Activated naive CD4-positive, alpha-beta T cell treated with anti-CD3 and anti-CD28 coated beads, Interleukin-2, amount 50 U/mL, for 72 hours (primary cell): ENCODE measurements at places on chromosomes 3 and 15. TPM values are rescaled to one million over a fixed set of nuclear protein-coding genes. Genes with fewer than 3 reads are reported as not detected.

COMMD2 gene
- total RNA-seq = 25.0 TPM

GRCh38 chr3:128066114-128066513 lies 13.9 kb downstream of the SEC61A1 start:
- DNase-seq = no peak

DNA sequence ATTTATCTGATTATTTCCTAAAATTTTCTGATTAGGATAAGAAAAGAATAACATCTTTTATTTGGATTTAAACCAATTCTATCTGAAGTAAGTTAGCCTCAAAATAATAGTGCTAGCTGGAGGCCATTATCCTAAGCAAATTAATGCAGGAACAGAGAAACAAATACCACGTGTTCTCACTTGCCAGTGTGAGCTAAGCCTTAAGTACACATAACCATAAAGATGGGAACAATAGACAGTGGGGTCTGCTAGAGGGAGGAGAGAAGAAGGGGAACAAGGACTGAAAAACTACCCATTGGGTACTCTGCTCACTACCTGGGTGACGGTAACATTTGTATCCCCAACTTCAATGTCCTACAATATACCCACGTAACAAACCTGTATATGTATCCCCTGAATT lies 31.3 kb upstream of the LYSMD4 start:
- no peak for DNase-seq

KNSTRN gene
- total RNA-seq = 96.4 TPM

DNA sequence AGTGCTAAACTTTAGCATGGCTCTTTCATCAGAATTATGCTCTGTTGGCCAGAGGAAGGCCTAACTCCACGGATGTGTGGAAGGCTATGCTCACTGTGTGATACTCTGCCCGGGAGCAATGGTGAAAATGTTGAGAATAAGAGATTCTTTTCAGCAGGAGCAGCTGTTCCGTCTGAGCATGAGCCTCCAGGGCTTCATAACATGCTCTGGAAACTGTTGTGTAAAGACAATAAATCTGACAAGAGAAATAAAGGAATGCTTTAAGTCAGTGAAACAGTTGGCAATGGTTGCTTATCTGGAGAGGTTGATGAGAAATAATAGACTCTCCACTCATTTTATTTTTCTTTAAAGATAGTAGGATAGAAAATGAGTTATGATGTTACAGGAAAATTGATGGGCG lies 269.8 kb downstream of the DIPK2A start:
- DNase-seq = no peak

- no peak for DNase-seq
Measured at GRCh38 chr3:110593749-110594148, 477.9 kb upstream of the NECTIN3 start.

DNA sequence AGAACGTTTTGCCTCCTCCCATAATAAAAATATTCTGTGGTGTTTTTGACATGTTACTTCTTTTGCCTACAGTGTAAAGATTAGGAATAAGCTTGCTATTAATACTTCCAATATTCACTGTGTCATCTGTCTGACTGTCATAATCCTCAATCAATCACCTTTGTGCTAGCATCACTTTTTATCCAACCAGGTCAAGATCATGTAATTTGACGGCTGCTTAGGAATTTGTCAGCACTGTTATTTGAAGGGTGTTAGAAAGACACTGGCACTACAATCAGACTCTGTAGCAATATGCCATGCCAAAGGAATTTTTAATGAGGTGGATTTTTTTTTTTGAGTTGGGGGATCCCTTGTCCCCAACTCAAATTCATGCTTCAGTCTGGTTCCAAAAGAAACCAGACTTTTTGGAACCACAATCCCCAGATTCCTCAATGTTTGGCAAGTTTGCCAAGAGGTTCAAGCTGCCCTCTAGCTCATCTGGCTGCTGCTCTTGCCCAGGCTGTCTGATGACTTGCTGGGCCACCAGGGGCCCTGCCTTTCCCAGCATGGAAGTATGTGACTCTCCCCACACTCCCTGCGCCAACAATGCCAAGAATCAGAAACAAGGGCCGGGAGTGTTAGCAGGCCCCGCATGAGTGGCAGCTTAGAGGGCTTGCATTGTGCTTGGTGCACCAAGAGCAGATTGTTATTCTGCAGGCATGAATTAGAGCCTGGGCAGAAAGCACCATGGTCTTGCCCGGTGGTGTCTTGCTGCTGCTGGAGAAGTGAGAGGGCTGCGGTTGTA lies 58.6 kb upstream of the TSC22D2 start:
- no peak for DNase-seq

DNA sequence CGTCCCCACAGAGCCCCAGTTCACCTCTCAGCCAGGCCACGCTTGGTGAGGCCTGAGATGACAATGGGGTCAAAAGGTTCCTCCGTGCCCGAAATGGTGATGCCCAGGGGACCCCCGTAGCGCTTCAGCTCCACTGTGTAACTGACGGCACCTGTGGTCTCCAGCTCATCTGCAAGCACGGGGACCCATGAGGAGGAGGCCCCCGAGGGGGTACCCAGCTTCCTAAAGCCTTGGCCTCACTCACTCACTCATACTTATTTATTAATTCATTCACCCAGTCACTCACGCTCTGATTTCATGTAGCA lies 30.4 kb downstream of the GRIP2 start:
- no peak for DNase-seq

DNA sequence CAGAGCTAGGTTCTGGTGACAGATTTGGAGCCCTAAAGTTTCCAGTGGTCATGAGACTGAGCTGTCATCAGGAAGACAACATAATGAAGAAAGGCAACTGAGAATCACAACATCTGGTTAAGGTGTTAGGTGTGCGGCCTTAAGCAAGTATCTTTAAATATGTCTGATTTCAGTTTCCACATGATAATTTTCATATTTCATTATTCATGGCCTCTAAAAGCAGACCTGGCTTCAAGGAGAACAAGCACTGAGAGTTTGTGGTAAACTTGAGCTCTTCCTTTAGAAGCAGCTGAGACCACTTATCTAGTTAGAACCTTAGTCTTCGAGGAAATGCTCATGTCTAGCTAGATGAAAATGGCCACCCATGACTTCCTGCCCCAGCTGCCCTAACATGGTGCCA lies 25.7 kb upstream of the MYLK start:
- no peak for DNase-seq

GRCh38 chr3:161100994-161101393 lies 4.2 kb downstream of the B3GALNT1 start:
- no peak for DNase-seq
